T follicular helper cell (primary cell): ENCODE measurements at places on chromosomes 5 and 9.

GRCh38 chr5:86896916-86897315 lies 279.2 kb downstream of the COX7C start:
- DNase-seq: no peak

DNA sequence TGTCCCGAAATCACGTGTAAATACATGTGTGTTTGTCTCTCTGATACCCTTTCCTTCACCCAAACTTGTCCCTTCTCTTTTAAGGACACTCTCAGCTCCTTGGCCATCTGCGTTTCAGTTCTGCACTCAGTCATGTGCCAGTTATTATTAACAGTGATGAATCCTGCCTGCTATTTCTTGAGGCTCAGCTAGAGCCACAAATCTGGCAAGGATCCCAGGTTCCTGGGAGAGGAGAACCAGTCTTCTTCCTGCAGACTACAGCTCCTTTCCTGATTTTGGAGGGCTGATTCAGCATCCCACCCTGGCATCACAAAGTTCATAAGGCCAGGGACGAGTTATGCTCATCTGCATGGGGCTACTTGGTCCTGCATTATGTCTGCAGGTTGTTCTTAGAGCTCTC lies 5.6 kb downstream of the MAMDC2 start:
- no peak for DNase-seq

DNA sequence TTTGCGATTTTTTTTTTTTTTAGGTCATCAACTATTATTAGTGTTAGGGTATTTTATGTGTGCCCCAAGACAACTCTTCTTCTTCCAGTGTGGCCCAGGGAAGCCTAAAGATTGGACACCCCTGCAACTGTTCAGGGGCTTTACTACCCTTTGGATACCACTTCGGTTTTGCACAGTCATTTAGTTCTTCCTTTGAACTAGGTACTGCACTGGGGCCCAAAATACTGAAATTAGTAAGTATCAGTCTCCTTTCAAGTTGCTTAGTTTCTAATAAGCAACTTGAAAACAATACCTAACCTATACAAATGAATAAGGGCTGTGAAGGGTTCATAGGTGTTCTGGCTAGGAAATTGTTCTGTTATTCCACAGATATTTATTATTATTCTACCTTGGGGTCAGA lies 45.3 kb downstream of the CWC27 start:
- no peak for DNase-seq

- DNase-seq: no peak
Observed at GRCh38 chr9:125810161-125810560, 63.0 kb downstream of the PBX3 start.

DNA sequence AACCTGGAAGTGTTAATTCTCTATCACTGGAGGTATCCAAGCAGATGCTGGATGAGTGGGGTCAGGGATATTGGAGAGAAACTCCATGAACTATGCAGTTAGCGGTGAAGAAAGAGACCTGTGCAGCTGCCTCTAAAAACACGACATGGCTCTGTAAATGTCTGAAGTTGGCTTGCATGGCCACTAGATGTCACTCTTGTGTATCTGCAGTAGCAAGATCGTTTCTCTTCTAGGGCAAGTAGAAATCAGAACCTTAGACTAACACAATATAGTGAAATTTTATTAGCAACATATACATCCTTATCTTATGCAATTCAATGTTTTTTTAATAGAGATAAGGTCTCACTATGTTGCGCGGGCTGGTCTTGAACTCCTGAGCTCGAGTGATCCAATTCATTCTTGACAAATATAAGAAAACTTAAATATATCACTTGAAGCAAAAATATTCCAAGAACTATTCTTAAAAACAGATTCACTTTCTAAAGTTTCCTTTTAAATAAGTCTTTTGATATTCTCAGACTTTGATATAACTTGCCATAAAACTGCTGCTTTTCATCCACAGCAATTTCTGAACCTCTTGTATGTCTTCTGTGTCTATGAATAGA lies 2.9 kb downstream of the OR2S2 start:
- peak; percentile 33 for DNase-seq

- no peak for DNase-seq
Observed at GRCh38 chr9:70435948-70436347, 21.5 kb upstream of the KLF9 start.

DNA sequence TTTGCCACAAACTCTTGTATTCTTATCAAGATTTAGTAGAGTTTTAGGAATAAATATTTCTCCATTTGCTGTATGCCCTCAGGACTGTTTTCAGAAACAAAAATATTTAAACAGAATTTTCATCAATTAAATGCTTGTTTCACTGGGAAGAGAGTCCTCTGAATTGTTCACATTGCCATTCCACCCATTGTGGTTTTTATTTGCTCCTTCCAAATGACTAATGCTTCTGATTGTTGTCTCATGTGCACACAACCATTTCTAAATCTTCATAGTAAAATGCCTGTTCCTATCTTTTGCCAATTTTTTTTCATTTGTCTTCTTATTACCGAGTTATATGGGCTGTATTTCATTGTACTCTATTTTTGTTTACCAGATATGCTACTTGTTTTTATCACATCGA lies 10.6 kb downstream of the MARCOL start:
- DNase-seq: no peak

GRCh38 chr5:113448252-113448651 lies 13.5 kb upstream of the TSSK1B start:
- no peak for DNase-seq

DNA sequence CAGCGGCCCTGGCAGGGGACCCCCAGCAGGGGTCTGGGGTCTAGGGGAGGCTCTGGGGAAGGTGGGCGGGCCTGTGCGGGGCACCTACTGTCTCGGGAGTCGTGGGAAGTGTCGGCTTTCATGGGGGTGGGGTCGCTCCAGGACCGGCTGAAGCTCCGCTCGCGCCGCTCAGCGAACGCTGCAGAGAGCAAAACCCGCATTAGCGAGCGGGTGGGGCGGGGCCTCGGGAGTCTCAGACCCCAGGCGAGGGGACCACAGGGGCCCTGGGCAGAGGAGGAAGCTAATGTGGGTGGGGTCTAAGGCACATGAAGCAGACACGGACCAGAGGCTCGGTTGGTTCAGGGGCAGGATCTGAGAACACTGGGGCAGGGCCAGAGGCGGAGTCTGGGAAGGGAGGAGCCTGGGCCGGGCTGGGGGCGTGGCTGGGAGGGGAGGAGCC lies 5.5 kb downstream of the NSMF start:
- DNase-seq: peak; percentile 54

DNA sequence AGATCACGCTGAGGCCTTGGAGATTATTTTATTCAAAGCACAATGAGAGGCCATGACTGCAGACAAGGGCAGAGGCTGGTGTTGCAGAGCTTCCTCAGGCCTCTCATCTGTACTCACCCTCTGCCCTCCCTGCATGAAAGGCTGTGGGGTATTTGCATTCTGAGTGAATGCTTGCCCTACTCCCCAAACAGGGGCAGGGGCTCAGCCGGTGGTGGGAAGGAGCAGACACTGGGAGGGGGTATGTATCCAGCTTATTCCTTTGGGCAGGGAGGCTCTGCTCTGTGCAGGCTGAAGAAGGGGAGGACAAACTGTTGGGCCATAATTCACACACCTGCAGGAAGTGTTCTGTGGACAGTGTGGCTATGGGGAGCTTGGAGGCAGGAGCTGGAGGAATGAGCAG lies 148.4 kb upstream of the PANK3 start:
- DNase-seq: no peak

- no peak for DNase-seq
Observed at GRCh38 chr9:74001382-74001781, 495.8 kb upstream of the RORB start.

GRCh38 chr9:78196258-78196657 lies 39.6 kb upstream of the CEP78 start:
- DNase-seq: no peak

GRCh38 chr5:152686931-152687330 lies 281.9 kb upstream of the NMUR2 start:
- DNase-seq: no peak

GRCh38 chr9:135388530-135388929 lies 91.1 kb upstream of the PPP1R26 start:
- no peak for DNase-seq

DNA sequence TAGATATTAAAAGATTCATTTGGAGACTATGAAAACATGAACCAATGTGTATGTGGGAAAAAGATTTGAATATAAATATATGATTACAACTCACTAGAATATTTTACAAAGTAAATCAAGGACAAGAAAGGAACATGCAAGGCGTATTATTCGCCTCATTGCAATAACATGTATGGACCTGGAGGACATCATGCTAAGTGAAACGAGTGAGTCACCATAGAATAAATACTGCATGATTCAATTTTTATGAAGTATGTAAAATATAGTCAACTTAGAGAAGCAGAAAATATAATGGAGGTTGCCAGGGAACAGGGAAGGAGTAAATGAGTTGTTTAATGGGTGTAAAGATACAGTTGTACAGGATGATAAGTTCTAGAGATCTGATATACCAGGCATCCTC lies 4.9 kb downstream of the TXNDC8 start:
- DNase-seq: no peak

- DNase-seq: no peak
Observed at GRCh38 chr5:113320273-113320780, 114.5 kb downstream of the TSSK1B start.

- no peak for DNase-seq
Observed at GRCh38 chr5:171712616-171713015, 73.0 kb upstream of the SMIM23 start.

GRCh38 chr5:124176692-124177091 lies 569.7 kb downstream of the ZNF608 start:
- DNase-seq: no peak

- no peak for DNase-seq
Observed at GRCh38 chr5:132046880-132047299, 13.6 kb upstream of the IL3 start.

- DNase-seq: no peak
Observed at GRCh38 chr5:143887903-143888665, 76.1 kb downstream of the HMHB1 start.

DNA sequence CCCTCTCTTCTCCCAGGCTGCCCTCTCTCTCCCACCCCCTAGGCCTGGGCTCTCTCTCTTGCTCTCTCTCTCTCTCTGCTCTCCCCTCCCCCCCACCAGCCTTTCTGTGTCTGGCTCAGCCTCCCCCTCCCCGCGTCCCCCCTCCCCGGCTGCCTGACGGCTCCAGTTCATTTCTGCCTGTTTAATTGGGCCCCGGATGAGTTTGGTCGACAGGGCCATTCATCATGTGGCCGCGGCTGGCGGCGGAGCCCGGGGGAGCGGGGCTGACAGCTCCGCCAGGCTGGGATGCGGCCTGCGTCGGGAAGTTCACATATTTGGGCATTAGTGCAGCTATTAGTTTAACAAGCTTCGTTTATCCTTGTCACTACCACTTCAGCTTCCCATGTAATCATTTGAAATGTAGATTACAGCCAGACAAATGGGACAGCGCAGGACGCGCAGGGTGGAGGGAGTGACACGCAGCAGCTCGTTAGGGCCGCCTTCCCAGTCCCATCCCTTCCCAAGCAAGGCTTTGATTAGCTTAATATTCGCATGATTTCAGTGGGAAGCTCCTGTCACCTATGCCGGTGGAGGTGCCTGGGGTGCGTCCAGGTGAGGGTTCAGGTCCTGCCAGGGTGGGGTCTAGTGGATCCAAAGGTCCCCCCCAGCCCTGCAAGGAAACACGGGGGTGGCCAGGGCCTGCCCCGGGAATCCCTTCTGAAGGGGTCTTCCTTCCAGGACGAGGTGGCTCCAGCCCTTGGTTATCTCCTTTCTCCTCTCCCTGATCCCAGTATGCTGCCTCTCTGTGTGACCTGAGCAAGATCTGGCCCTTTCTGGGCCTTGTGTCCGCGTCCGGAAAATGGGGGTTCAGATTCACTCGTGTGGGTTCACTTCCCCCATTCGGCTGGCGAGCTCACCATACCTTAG lies 214.8 kb downstream of the PAX5 start:
- DNase-seq: no peak

DNA sequence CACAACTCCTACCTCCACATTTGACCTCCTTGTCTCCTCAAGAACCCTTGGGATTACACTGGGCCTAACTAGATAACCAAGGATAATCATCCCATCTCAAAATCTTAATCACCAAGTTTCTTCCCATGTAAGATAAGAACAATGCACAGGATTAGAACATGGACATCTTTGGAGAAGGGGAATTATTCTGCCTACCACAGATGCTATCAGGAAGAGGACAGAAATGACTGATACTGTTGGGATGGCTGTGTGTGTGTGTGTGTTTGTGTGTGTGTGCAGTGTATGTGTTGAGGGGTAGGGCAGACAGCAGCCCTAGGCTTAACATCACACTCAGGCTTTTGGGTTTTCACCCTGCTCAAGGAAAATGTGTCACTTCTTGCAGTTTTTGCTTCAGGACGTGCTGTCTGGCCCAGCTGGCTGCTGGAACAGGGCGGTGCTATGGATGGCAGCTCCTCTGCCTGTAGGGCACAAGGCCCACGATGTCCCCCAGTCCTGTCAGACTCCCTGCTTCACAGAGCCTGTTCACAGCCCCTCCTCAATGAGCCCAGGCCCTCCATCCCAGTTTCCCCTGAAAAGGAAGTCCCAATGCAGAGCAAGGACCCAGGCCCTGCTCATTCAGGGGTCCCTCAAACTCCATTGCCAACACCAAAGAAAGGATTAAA lies 7.7 kb downstream of the CA9 start:
- no peak for DNase-seq

DNA sequence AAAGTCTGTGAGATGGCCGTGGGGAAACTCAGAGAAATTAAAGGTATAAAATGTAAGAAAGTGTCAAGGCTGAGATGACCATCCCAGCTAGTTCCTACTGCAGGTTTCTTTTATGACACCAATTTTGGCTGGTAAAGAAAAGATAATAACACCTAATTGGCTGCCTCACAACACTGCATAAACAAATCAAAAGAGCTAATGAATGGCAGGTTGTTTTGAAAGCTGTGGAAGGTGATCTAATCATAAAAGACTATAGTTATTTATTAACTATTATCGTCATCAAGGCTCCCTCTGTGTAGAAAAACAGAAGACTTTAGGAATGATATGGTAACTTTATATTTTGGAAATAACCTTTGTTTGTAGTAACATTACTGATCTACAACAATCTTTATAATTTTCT lies 3.5 kb upstream of the SPINK5 start:
- DNase-seq: no peak

GRCh38 chr5:169637085-169637548 lies at the start of gene DOCK2:
Gene DOCK2, plus strand, starts transcription at chr5:169637275. Its CDS starts 52 bp downstream, at chr5:169637327.
- peak; percentile 39 for DNase-seq

GRCh38 chr5:106408141-106408540 lies 1262.6 kb downstream of the EFNA5 start:
- no peak for DNase-seq

GRCh38 chr5:72112389-72112788 lies 5.1 kb downstream of the MAP1B start:
- DNase-seq: no peak

GRCh38 chr5:138095100-138095907 lies 11.5 kb downstream of the WNT8A start:
- no peak for DNase-seq

GRCh38 chr5:177569894-177570293 lies 15.5 kb upstream of the FAM193B start:
- no peak for DNase-seq

DNA sequence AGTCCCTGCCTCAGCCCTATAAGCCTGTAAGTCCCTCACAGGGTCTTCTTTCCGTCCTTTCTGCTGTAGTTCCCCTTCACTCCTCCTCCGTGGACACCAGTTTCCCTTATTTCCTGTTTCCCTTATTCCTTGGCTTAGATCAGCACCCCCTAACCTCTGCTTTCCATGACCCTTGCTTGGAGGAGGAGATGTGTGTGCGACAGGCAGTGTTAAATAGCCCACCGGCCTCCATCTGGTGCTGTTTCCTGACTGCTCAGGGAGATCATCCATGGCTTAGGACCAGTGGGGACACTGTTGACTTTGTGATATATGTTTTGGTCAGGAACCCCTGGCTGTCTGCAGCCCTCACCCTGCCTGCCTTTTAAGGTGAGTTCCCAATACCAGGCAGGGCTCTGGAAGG lies 34.1 kb upstream of the PSD2 start:
- DNase-seq: no peak

GRCh38 chr5:170885809-170886208 lies 24.0 kb downstream of the RANBP17 start:
- DNase-seq: no peak
